AML-193 (cell line): ENCODE measurements at places on chromosomes 11 and 22.

GRCh38 chr11:125313271-125314219, 149.0 kb downstream of the PKNOX2 start:
- no peak for DNase-seq

- no peak for DNase-seq
These were observed 35.8 kb downstream of the UVRAG start for GRCh38 chr11:75850787-75851186.

- DNase-seq, result no peak
These were observed 498.1 kb downstream of the TBC1D22A start for GRCh38 chr22:47260551-47260950.

DNA sequence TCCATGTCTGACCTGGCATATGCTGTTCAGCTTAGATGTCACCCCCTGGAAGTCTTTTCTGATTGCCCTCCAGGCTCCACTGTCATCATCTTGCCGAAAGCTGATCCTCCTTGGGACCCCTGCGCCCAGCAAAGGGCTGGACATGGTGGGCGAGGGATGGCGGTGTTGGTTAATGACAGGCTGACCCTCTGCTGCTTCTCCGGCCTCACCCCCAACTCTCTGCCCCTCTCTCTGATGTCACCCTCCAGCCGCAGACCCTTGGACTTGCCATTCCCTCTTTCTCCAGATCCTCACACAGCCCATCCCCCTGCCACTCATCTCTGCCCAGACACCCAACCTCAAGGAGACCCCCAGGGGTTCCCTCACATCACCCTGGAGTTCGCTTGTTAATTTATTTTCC, 2.3 kb downstream of the EHBP1L1 start:
- DNase-seq, result no peak

DNA sequence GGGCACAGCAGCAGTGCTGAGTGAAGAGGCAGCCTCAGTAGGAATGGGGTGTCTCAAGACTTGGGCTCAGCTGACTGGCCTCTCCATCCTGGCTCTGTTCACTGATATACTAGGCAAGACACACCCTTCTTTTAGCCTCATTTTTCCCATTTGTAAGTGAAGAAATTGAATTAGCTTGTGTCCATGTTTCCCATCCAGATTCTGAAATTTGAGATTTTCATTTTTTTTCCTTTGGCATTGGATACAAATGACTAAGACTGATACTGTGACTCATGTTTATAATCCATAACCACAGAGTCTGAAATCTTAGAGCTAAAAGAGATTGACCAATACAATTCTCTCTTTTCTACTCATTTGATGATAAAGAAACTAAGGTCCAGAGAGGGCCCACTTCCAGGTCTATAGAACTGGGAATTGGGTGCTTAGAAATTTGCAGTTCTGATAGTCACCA, 110.9 kb downstream of the KCNC1 start:
- DNase-seq, result no peak

- no peak for DNase-seq
These were observed 77.6 kb downstream of the LUZP2 start for GRCh38 chr11:24574461-24574860.

DNA sequence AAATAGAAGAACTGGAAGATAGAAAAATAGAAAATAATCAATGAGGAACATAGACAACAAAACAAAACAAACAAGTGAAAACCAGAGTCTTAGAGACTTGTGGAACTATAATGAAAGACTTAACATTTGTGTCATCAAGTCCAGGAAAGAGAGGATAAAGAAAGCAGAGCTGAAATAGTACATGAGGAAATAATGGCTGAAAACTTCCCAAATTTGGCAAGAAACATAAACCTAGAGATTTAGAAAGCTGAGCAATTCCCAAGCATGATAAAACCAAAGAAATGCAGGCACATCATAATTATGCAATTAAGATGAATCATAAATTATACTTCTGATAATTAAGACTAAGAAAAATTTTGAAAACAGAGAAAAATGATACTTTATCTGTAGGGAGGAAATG, 614.5 kb downstream of the ETS1 start:
- no peak for DNase-seq

DNA sequence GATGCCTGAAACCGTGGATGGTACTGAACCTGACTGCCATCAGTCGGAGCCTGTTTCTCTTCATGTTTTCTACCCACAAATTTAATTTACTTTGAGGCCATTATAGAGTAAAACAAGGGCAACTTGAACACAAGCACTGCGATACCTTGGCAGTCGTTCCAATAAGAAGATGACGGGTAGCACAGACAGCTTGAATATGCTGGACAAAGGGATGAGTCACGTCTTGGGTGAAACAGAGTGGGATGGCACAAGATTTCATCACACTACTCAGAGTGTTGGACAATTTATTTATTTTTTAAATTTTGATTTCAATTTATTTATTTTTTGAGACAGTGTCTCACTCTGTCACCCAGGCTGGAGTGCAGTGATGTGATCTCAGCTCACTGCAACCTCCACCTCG, 5.7 kb downstream of the DIXDC1 start:
- DNase-seq, result no peak

GRCh38 chr11:65616575-65617001, 1.0 kb downstream of the PCNX3 start:
- no peak for DNase-seq

DNA sequence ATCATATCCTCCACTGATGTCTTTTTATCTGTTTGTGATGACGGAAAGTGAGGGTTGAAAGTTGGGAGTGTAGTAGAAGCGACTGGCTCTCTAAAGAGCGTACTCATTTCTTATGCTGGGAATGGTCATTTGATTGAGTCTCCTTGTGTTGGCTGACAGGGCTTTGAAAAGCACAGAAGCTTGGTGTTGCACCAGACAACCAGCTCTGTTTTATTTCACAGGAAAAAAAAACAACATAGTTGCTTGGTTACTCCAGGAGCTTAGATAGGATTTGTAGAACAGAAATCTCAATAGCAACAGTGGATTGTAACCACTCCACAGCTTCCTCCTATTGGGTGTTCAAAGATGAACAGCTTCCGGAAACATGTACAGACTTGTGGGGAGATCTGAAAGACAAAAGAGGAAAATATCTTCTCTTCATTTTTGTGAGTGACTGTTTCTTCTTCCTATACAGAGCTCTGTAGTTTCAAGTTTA, 2.7 kb downstream of the RBM14 start:
- peak; percentile 79 for DNase-seq

DNA sequence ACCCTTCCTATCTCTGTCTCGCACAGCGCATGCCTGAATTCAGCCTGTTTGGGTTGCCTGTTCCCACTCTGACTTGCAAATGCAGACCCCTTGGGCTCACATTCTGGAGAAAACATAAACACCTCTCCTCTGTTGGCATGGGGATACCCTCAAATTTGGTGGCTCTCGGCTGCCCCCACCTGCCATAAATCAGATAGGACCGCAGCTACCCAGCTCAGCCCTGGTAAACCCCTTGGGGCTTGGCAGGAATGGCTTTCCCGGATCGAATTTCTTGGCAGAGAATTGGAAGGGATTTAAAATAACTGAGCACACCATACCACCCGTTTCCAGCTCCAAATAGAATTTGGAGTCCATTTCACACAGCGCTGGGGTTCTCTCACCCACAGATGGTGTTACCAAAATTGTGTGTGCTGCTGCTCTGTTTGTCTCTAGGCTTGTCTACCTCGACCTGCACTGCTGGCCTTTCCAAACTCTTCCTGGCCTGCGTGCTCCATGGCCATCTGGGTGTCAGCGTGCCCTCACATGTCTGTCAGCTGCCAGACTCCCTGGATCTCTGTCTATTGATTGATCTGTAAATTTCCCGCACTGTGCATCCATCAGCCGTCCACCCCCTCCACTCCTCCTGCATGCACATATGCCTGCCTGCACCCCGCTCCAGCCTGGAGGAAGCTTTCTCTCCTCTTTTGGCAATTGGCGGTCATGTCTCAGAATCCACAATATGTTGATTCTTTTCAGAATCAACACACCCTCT, 134.0 kb downstream of the NTM start:
- no peak for DNase-seq

GRCh38 chr11:8040921-8041285, 40.1 kb upstream of the TUB start:
- DNase-seq, result no peak

DNA sequence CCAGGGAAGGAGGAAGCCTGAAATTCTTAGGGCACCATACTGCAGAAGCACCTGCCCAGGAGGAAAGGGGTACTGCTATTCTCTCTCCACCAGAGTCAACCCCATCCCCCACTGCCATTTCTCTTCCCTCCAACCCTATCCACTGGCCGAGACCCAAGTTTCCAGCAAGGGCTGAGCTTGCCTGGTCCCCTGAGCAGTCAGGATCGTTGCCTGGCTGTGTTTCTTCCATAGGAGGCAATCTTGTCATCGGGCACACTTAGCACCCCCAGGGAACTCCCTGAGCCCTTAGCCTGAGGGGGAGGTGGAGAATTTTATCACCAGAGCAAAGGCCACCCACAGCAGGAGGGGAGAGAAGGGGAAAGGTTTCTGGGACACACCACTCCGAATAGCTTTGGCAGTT, 115.8 kb upstream of the NECTIN1 start:
- no peak for DNase-seq

DNA sequence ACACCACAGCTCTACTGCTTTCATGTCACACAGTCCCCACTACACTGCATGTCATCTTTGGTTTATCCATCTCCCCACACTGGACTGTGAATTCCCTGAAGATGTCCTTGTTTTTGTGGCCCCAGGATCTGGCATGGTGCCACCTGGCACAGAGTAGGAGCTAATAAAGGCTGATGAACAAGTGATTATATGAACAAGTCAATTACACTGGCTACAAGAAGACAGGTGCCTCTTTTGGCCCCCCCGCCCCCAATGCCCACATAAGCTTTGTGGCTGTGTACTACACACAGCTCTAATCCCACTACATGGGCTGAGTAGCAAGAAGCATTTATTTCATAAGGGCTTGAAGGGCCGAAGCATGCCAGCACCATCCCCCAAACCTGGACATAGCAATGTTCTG, 24.7 kb downstream of the PLEKHA7 start:
- no peak for DNase-seq

GRCh38 chr11:105189581-105189980, 50.0 kb upstream of the CARD18 start:
- peak; percentile 82 for DNase-seq

- no peak for DNase-seq
These were observed 51.1 kb downstream of the TIMP3 start for GRCh38 chr22:32852395-32853251.

DNA sequence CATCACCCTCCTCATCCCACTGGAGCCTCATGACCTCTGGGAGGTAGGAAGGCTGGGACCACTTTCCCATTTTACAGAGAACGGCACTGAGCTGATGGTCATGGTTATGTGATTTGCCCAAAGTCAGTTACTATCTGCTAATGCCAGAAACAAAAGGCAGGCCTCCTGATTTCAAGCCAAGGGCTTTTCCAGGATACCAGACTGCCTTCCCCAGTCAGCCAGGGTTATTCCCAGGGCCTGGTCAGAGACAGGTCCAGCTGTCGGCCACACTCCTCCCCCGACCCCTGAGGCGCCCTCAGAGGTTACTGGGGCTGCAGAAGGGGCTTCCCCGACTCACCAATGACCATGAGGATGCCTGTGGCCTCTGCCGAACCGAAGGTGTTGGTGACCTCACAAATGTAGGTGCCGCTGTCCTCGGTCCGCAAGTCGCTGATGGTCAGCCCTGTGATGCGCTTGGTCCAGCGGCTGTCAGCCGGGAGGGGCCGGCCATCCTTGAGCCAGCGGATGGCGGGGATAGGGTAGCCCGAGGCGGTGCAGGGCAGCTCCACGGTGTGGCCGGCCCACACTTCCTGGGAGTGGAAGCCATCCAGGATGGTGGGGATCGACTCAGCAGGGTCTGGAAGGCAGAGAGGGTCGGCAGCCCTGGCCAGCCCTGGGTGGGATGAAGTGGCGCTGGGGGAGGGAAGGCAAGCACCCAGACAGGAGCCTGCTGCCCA, 197.0 kb downstream of the CEP164 start:
- DNase-seq, result no peak

GRCh38 chr22:39097098-39098020, at the start of gene APOBEC3H:
APOBEC3H (plus strand) TSS chr22:39097244; CDS start chr22:39100279, 3,035 bp downstream.
- peak; percentile 15 for DNase-seq

GRCh38 chr22:31503211-31503964, 7.1 kb downstream of the SFI1 start:
- DNase-seq, result no peak

DNA sequence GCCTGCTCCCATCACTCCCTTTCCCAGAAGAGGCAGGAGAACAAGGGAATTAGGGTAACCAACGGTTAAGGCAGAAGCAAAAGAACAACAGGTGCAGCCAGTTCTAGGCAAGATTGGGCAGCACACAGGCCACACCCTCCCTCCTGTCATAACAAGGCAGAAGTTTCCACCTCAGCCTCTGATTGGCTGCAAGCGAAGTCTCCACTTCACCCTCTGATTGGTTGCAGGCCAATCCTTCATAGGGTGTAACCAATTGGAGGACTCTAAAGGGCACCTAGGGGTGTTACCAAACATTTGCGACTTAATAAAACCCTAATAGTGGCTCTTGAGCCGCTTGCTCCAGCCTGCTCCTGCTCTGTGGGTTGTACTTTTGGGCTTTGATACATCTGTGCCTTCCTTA, 153.8 kb downstream of the CACNA1I start:
- DNase-seq, result no peak

DNA sequence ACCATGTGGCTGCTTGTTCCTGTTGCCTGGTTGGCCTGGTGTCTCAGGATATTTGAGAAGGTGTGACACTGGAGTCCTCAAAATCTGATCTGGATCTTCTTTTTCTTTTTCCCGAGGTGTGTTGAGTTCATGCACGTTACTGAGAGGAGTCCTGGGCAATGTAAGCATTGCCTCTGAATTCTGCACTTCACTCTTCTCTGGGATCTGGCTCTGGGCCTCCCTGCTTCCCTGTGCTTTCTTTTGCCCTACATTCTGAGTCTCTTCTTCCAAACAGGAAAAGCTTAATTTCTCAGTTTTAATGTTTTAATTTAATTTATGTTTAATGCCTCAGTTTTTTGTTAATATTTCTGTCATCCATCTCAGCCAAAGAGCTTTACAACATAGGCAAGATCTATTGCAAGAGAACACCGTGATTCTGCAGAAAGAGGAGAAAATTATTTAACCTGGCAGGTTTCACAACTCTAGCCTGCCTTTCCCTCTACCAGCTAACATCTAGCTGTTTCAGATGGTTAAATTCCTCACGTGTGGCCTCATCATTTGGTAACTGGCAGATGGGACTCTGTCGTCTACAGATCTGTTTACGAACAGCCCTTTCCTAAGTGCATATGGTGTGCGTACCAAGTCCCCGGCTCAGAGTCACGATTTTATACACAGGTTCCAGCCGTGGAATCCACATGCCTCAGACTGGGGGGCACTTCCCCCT, 24.7 kb downstream of the LDLRAD3 start:
- DNase-seq, result no peak

- DNase-seq, result no peak
These were observed 28.1 kb upstream of the IGSF9B start for GRCh38 chr11:133984828-133985227.

GRCh38 chr11:78869293-78869692, 294.6 kb upstream of the NARS2 start:
- DNase-seq, result no peak
